ENCODE measurements at places on chromosomes 1 and 21.

GRCh38 chr1:2451741-2452140 lies 24.3 kb upstream of the PLCH2 start:
- no peak for DNase-seq

- no peak for DNase-seq
These were observed 109.5 kb upstream of the KIF26B start for GRCh38 chr1:245045087-245045881.

DNA sequence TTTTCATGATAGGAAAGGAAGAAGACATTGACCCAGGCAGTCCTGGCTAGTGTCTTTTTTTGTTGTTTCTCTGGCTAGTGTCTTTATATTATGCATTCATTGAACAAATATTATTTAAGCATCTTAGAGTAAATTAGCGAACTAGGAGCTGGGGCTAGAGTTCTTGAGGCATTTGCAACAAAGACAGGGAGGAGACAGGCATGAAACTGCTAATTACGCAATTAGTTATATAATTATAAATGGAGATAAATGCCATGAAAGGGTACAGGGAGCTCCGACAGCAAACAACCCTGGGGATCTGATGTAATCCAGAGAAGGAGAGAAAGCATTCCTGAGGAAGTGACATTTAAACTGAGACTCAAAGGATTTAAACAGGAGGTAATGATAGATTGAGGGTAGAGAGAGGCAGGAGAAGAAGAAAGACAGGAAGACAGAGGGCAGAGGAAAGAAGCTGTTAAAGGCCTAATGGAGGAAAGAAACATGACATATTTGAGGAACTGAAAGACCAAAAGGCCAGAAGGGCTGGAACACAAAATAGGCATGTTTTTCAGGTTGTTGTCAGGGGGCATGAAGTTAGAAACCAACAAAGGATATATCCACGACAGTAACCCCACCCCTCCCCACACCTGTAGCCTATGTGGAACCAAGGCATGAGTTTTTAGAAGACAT lies 99.5 kb upstream of the GJB5 start:
- DNase-seq: no peak

GRCh38 chr21:29787361-29787909 lies 152.4 kb downstream of the GRIK1 start:
- DNase-seq: no peak

- DNase-seq: no peak
These were observed 857.0 kb downstream of the LTN1 start for GRCh38 chr21:28135646-28136045.

GRCh38 chr1:234779160-234779538 lies 169.2 kb upstream of the IRF2BP2 start:
- DNase-seq: no peak

Data from GM06990 (cell line).